ENCODE measurements at places on chromosomes 11 and 22.

DNA sequence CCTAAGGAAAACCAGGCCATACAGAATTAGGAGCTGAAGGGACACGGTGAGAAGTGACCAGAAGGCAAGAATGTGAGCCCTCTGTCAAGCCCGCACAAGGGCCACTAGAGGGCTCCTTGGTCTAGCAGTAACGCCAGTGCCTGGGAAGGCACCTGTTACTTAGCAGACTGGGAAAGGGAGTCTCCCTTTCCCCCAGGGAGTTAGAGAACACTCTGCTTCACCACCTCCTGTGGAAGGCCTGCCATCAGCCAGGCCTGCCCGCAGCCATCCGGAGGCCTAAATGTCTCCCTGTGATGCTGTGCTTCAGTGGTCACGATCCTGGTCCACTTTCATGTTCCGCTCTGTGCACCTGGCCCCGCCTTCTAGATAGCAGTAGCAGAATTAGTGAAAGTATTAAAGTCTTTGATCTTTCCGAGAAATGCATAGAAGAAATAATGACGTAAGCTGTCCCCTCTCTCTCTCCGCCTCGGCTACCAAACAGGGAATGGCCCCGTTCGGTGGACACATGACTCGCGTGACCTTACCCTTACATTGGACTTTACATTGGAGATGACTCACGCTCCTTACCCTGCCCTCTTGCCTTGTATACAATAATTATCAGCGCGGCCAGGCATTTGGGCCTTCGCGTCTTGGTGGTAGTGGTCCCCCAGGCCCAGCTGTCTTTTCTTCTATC lies 10.7 kb upstream of the GSTP1 start:
- peak; percentile 89 for DNase-seq

GRCh38 chr22:46592390-46592872 lies 27.8 kb upstream of the GRAMD4 start:
- DNase-seq, result no peak

GRCh38 chr11:68727783-68728182 lies 23.5 kb downstream of the TESMIN start:
- no peak for DNase-seq

DNA sequence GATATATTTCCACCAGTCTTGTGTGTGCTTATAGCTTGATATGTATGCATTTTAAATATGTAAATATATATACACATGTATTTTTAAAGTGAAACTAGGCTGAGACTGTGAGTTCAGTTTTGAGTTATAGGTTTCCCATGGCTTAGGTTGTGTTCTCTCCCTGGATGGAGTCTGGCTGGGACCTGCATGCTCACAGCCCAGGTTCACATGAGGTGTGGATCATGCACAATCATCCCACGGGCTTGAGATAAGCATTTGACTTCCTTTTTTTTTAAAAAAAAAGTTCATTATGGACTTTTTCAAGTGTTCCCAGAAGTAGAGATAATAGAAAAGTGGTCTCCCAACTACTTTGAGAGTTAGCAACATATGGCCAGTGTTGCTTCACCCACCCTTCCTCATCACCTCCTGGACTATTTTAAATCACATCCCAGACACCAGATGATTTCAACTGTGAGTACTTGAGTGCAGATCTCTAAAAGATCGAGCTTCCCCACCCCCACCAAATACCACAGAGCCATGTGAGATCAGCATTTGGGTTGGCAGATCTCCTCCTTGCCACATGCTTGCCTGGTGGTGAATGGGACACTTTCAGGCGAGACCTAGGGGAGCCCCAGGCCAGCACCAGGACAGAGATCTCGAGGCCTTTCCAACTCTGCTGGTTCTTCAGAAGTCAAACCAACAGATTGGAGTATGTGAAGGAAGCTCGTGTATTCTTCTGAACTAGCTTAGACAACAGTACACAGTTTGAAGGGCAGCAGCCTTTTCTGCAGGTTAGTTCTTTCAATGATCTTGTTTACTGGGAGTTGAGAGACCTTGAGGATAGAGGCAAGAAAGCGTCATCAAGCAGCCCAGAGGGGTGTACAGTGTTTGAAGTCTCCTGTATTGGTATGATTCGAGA lies 15.9 kb downstream of the MED15 start:
- no peak for DNase-seq

- no peak for DNase-seq
Measured at GRCh38 chr11:64360448-64360921, 1.5 kb downstream of the RPS6KA4 start.

GRCh38 chr22:20875296-20875695 lies 16.5 kb downstream of the SNAP29 start:
- DNase-seq, result no peak

DNA sequence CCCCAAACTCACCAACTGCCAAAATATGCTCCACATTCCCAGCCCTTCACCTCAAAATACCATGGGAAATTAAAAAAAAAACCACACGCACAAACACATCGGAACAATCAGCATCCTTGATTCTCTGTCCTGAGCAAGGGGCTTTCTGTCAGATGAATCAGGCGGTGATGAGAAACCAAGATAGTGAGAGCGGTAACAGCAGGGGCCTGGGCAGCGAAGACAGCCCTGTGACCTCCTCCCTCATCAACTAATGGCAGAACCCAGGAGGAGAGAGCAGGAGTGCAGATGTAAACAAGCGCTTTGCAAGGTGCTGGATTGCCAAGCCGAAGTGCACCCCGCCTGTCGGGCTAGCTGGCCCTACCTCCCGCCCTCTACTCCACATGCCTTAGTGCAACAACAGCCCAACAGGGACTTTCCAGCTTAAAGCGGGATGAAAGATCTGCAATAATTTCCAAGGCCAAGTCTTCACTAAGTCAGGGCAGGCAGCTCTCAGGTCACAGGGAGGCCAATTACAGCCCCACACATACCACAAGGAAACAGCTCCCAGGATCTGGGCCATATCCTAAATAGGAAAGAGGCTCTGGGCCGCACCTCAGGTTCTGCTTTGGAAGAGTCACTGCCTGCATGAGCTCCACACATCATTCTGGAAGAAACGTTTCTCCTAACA lies 72.2 kb upstream of the BID start:
- no peak for DNase-seq

All from Caco-2 (cell line).